ENCODE measurements at places on chromosomes 4 and X.
A peak's percentile ranks its signal among the peaks of the same experiment; 100 is the strongest.

- peak; percentile 33 for DNase-seq
Measured at GRCh38 chr4:150010525-150011126, 67.6 kb upstream of the DCLK2 start.

GRCh38 chr4:1793496-1793840, 375 bp downstream of the FGFR3 start:
- no peak for DNase-seq

DNA sequence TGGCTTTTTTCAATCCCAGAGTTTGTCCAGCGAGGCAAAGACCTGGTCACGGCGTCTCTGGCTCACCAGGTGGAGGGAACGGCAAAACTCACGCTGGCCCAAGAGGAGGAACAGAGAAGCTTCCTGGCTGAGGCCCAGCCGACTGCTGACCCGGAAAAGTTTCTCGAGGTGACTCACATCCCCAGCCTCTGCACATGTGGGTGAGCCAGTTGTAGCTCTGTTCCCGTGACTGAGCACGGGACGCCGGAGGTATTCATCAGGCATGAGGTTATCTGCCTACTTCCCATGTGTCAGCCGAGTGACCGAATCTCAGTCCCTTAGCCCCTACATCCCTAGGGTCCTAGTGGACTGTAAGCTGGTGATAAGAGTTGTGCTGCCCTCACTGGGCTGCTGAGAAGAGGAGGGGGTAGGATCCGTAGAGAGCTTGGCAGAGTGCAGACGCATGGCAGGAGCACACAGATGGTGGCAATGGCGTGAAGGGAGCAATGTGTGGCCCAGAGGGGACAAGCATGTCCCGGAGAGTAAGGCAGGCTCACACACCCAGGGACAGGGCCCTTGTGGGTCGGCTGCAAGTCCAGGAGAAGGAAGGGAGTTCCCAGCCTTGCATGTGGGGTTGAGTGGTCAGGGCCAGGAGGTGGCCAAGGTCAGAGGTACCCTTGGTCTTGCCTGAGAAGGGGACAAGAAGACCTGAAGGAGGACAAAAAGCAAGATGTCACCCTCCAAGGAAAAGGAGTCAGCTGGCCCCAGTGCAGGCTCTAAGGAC, 42.9 kb downstream of the EVC start:
- no peak for DNase-seq

GRCh38 chr4:53313510-53313909, 52.4 kb downstream of the SCFD2 start:
- no peak for DNase-seq

DNA sequence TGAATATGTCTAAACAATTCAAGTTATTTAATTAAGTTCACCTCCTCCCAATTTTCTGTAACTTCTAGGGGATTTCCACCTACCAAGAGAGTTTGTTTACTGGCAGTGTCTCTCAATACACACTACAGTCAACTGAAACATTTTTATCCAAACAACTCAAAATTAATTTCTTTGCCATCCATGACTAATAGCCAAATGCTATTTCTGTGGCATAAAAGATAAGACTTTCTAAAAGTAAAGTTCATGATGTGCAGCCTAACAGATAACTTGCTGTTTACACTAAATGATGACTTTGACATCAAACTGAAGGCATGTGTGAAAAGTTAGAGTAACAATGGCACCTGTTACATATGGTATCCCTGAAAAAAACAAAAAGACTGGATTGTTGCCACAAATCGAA, 7.3 kb downstream of the TAB3 start:
- no peak for DNase-seq
